ENCODE measurements at places on chromosomes 4 and X. TPM values are rescaled to one million over a fixed set of nuclear protein-coding genes. Genes with fewer than 3 reads are reported as not detected.
A peak's percentile ranks its signal among the peaks of the same experiment; 100 is the strongest.

GRCh38 chr4:176834531-176834930, 41.8 kb upstream of the VEGFC start:
- no peak for DNase-seq

- DNase-seq: peak; percentile 85
Observed at GRCh38 chr4:304969-305680, at the start of gene ZNF732. Gene ZNF732, minus strand, starts transcription at chr4:305474. Its CDS starts 164 bp downstream, at chr4:305310.

CFP gene
- total RNA-seq: 5.5 TPM

ZCCHC18 gene
- total RNA-seq: 6.0 TPM

MAPK10 gene
- total RNA-seq: 11.6 TPM

DNA sequence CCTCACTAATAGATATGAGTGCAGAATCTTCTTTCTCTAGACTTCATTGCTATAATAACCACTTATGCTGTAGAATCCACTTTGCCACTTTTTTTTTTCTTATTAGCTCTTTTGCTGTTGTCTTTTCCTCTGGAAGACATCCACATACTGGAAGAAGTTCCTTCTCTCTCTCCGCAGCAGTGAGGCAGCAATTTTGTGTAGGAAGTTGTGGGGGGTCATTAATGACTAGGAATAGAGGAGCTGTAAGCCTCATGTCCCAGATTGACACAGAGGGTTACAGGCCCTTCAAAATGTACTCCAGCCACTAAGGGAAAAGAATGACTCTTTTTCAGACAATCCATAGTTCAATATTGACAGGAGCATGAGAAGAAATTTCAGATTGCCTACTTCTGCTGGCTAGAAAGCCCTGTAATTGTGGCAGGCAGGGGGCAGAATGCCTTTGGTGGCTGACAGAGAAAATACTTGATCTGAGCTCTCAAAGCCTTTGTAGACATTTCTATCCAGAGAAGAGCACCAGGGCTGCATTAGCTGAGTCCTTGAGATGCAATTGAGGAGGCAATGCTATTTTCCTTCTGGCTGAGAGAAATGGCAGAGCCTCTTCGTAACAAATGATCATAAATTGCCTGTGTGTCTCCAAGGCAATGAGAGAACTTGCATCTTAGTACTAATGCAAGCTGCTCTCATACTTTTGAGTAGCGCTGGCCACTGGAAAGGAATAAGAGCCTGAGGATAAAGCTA, 856.2 kb downstream of the STIM2 start:
- DNase-seq: no peak

GRCh38 chr4:77692847-77693432, 87.3 kb downstream of the CXCL13 start:
- no peak for DNase-seq

- no peak for DNase-seq
Observed at GRCh38 chrX:151634937-151635336, 60.3 kb upstream of the PRRG3 start.

BEND4 gene
- total RNA-seq: 8.8 TPM

HTR2C gene
- total RNA-seq: 3.2 TPM

DNA sequence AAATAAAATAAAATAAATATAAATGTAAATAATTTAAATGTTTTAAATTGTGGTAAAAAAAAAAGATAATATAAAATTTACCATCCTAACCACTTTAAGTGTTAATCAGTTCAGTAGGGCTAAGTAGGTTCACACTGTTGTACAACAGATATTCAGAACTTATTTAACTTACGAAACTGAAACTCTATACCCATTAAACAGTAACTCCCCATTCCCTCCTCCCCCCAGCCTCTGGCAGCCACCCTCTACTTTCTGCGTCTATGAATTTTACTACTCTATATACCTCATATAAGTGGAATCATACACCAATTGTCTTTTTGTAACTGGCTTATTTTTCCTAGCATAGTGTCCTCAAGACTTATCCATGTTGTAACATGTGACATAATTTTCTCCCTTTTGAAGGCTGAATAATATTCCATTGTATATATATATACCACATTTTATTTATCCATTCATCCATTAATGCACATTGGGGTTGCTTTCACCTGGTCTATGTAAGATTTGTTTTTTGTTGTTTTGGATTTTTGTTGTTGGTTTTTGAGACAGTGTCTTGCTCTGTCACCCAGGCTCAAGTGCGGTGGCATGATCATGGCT, 32.5 kb upstream of the ELF2 start:
- no peak for DNase-seq

DNA sequence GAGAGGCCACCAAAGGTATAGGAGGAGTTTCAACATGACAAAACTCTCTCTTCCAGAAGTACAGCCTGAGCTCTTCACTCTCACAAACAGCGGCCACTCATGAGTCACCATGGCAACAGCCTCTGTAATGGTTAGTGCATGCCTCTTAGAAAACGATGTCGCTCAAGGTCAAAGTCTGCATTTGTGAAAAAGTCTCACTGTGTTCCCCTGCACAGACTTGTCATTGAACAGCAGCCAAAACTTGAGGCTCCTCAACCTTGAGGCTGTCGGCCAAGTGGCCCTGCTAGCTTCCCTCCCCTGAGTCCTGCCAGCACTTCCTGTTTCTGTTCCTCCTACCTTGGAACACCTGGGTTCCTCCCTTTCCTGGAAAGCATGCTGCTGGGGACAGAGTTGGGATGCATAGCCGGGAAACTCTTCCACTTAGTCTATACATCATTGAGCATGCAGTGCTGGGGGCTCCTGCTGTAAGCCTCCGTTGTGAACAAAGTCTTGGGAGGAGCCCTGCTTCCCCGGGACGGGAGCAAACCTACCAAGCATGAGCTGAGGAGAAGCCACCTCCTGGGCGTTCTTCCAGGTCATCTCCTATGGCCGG, 66.6 kb downstream of the ING2 start:
- no peak for DNase-seq

GRCh38 chr4:93764639-93765246, 63.8 kb upstream of the ATOH1 start:
- peak; percentile 16 for DNase-seq

DGAT2L6 gene
- total RNA-seq: not detected

LRRC66 gene
- total RNA-seq: 0.15 TPM

KCTD8 gene
- 1.4 TPM for total RNA-seq

DNA sequence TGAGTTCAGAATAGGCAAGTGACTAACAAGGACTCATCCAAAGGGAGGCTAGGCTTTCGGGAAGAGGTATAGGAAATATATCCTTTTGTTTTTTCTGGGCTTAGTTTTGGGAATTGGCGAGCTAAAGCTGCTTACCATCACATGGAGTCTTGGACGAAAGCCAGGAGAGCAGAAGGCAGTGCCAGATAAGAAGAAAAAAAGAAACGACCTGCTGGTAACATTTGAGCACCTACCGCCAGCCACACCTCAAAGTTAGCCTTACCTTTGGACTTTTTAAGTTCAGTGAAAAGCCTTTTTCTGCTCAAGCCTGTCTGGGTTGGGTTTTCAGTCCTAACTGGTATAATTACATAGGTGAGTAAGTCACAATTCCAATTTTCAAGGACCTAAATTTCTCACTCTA, 85.1 kb upstream of the LCORL start:
- no peak for DNase-seq

CRLF2 gene
- not detected for total RNA-seq

- DNase-seq: peak; percentile 82
Observed at GRCh38 chrX:15497865-15498264, 2.7 kb upstream of the BMX start.

GRCh38 chr4:119693126-119693525, 64.5 kb upstream of the PDE5A start:
- DNase-seq: no peak

SPON2 gene
- total RNA-seq: 0.62 TPM

GLRA2 gene
- not detected for total RNA-seq

DNA sequence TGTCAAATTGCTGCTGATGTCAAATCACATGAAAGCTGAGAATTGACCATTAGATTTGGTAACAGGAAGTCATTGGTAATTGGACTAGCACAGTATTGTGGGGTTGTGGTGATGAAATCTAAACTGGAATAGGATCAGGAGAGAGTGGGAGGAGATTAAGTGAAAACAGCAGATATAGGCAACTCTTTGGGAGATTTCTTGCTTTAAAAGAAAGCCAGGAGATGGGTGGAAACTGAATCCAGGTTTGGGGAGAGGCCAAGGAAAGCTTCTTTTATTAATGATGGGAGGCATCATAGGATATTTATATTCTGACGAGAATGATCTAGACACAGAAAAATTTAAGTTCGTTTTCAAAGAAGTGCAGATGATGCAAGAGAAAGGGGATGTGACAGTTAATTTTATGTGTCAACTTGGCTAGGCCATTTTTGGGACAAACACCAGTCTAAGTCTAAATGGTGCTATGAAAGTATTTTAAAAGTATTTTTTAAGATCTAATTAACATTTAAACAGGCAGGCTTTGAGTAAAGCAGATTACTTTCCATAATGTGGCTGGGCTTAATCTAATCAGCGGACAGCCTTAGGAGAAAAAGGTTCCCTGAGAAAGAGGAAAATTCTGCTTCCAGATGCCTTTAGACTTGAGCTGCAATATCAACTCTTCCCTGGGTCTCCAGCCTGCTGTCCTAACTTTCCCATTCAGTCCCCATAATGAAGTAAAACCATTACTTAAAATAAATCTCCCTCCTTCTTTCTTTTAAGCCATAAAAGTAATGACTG, 24.7 kb downstream of the SEC24D start:
- DNase-seq: no peak

DNA sequence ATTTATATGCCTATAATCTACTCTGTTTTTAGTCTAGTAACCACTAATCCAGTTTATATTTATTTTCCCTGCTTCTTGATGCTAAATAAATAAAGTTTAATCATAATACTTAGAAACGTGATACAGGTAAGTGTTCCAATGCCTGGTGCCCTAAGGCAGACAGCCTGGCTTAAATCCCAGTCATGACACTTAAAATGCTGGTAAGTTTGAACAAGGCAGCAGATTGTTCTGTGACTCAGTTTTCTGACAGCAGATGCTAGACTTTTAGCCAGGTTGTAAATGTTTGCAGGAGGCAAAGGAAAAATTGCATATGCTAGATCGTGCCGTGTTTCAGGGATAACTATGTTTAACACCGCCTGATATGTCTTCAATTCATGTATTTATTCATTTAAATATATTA, 2661.6 kb downstream of the PCDH7 start:
- DNase-seq: no peak

- peak; percentile 75 for DNase-seq
Observed at GRCh38 chr4:38667085-38667893, 3.3 kb downstream of the KLF3 start.

CCNA2 gene
- total RNA-seq: 171 TPM

HAUS3 gene
- 8.5 TPM for total RNA-seq

DNA sequence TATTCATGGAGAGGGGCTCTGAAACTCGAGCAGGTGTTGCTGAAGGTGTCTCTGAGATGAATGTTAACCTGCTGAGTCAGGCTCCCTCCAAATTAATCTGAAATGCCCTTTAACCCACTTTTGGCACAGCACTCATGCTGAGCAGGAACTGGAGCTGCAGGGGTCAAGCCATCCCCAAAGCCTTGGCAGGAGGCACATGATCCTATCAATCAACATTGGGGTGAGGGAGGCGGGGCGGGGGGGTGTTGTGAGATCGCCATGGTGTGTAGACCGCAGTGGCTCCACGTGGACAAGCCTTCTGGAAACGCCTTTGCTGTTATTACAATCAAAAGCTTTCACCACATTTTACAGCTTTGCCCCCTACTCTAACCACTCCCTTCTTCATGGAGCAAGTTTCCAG, 16.5 kb downstream of the ENPP6 start:
- no peak for DNase-seq

GRCh38 chr4:61245069-61245714, 45.1 kb downstream of the ADGRL3 start:
- no peak for DNase-seq
